ENCODE measurements at places on chromosomes 4 and X. TPM values are rescaled to one million over a fixed set of nuclear protein-coding genes. Genes with fewer than 3 reads are reported as not detected.

The ATP2B3 gene
- 0.01 TPM for polyA plus RNA-seq

DNA sequence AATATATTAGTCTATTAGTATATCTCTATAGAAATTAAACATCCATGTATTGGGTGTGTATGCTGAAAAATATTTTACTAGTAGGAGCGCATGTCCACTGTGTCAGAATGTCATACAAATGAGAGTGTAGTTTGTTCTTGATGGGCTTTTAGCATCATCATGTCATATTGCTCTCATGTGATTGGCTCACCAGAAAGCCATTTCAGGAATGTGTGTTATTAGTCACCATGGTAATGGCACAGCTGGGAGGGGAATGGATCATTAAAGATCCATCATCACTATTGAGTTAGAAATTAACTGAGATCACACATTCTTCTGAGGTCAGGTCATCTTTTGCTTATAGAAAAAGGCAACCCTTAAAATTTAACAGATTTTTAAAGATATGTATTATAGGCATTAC lies 77.3 kb downstream of the PHEX start:
- H3K4me1 ChIP-seq: no peaks in the 10 kb centered on the region
- no peak for DNase-seq
- no peak overlapping the region for H3K4me3 ChIP-seq
- H3K27ac ChIP-seq: no peak overlapping the region

The MXRA5 gene
- polyA plus RNA-seq: not detected

- no peak for DNase-seq
- no peak overlapping the region for H3K4me3 ChIP-seq
- no peak overlapping the region for H3K27ac ChIP-seq
- H3K4me1 ChIP-seq: no peaks in the 10 kb centered on the region
Measured at GRCh38 chr4:125013891-125014290, 300.9 kb upstream of the FAT4 start.

DNA sequence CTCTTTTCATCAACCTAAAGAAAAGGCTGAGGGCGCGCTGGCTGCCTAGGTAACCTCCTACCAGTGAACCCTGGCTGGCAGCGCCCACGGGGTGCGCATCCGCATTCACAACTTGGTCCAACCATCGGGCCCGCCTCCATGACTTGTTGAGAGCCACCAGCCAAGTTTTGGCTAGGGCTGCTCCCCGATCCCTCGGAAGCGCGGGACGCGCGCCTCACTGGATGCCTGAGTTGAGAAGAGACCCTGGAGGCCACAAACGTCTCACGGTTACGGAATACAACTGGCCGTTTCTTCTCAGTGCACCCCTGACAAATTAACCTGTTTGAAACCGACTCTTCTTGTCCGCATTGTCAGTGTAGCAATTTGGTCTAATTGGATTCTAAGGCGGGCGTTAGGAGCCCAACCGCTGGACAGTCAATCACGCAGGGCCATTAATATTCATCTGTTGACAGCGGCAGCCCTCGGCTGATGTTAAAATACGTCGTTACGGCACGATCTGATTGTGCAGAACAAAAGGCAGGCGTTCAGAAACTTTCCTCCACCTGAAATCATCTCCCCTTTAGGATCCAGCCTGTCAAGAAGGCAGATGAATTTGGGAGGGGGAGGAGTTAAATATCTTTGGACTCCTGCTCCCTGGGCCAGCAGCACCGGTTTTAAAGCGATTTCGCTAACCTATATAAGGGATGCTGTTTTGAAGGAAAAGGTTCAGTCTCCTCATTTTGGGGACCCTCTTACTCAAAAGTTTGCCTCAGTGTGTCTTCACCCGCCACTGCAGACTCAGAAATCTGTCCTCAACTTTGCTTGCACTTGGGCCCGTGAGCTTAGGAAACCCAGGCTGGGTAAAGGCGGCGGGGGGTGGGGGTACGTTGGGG lies 1.2 kb downstream of the GPC3 start:
- H3K27me3 ChIP-seq: peaks cover 43% of the 10 kb centered on the region
- DNase-seq: no peak
- peaks cover 4% of the 10 kb centered on the region for H3K4me1 ChIP-seq
- H3K27ac ChIP-seq: no peak overlapping the region
- H3K36me3 ChIP-seq: no peaks in the 10 kb centered on the region

- H3K27ac ChIP-seq: no peak overlapping the region
- H3K4me1 ChIP-seq: no peaks in the 10 kb centered on the region
- DNase-seq: no peak
- no peaks in the 10 kb centered on the region for H3K36me3 ChIP-seq
- no peak overlapping the region for H3K4me3 ChIP-seq
- H3K27me3 ChIP-seq: no peaks in the 10 kb centered on the region
Measured at GRCh38 chrX:110741213-110741796, 54.3 kb downstream of the CHRDL1 start.

DNA sequence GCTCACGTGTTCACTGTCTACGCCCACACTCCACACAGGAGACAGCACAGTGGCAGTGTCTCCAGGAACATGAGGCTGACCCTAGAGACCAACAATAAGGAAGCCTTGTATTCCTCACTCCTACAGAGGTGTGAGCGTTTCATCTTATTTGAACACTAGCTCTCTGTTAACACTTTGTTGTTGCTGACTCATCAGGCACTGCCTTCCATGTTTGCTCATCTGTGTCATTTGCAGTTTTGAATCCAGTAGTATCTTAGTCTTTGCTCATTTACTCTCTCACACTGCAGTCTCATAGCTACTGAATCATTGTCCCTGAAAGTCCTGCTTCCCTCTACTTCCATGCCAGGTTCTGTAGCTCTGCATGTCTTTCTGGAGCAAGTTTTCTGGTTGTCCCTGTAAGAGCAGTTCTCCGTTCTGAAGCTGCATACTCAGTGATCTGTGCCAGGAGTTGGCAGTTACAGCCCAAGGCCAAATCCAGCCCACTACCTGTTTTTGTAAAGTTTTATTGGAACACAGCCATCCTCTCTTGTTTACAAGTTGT lies 80.3 kb upstream of the DCLK2 start:
- H3K4me3 ChIP-seq: no peak overlapping the region
- DNase-seq: no peak
- no peaks in the 10 kb centered on the region for H3K27me3 ChIP-seq
- no peaks in the 10 kb centered on the region for H3K36me3 ChIP-seq
- no peak overlapping the region for H3K27ac ChIP-seq

- no peak for DNase-seq
- H3K4me3 ChIP-seq: no peak overlapping the region
- peaks cover 7% of the 10 kb centered on the region for H3K4me1 ChIP-seq
- H3K36me3 ChIP-seq: no peaks in the 10 kb centered on the region
- no peaks in the 10 kb centered on the region for H3K27me3 ChIP-seq
- H3K27ac ChIP-seq: no peak overlapping the region
Measured at GRCh38 chr4:128516301-128516969, 228.8 kb upstream of the PGRMC2 start.

GRCh38 chrX:103248553-103248952 lies 6.4 kb downstream of the TCEAL8 start:
- no peaks in the 10 kb centered on the region for H3K27me3 ChIP-seq
- no peak overlapping the region for H3K4me3 ChIP-seq
- H3K36me3 ChIP-seq: no peaks in the 10 kb centered on the region

DNA sequence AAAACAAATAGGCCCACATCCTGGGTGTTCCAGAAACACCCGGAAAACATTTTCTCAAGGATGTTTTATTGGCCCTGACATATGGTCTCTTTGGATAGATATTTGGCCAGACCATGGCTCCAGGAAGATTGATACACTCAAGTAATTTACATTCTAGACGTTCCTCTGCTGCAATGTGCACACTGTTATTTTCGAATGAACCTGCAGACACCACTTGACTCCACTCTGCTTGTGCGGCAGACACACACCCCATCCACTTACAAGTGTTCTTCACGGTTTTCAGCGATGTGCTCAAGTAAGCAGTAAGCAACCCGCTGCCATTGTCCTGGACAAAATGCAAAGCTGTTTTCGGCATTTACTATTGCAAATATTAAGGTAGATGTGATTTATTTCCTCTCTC lies 12.0 kb upstream of the GPM6A start:
- H3K27ac ChIP-seq: no peak overlapping the region
- H3K36me3 ChIP-seq: no peaks in the 10 kb centered on the region
- no peaks in the 10 kb centered on the region for H3K27me3 ChIP-seq
- no peaks in the 10 kb centered on the region for H3K4me1 ChIP-seq
- DNase-seq: no peak
- no peak overlapping the region for H3K4me3 ChIP-seq

The PCDH19 gene
- polyA plus RNA-seq: not detected

The RNF175 gene
- polyA plus RNA-seq: 0.56 TPM

GRCh38 chr4:151039733-151040132 lies 24.6 kb upstream of the LRBA start:
- H3K4me3 ChIP-seq: no peak overlapping the region
- H3K4me1 ChIP-seq: no peaks in the 10 kb centered on the region
- DNase-seq: no peak

DNA sequence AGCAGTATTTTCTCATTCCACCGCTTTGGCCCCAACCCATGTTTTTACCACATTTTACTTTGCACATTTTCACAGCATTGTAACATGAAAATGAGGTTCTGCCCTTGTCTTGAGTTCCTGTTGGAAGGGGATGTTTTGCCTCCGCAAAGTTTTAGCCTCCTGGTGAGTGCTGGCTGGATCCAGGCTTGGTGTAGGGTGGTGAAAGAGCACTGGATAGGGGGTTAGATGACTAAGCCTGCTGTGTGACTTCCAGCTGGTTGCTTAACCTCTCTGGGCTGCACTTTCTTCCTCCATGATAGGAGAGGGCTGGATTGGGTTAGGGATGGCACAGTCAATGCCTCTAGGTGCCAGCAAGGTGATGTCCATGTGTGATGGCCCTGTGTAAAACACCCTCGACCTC lies 28.9 kb downstream of the CYTL1 start:
- H3K27ac ChIP-seq: no peak overlapping the region
- H3K36me3 ChIP-seq: no peaks in the 10 kb centered on the region
- no peaks in the 10 kb centered on the region for H3K27me3 ChIP-seq
- no peak overlapping the region for H3K4me3 ChIP-seq

- H3K27ac ChIP-seq: peak overlapping the region; percentile 83
- no peaks in the 10 kb centered on the region for H3K36me3 ChIP-seq
Measured at GRCh38 chr4:122584519-122584918, 36.3 kb downstream of the IL21 start.

GRCh38 chr4:93199492-93199891 lies 629.1 kb upstream of the ATOH1 start:
- no peak overlapping the region for H3K4me3 ChIP-seq
- no peaks in the 10 kb centered on the region for H3K27me3 ChIP-seq
- H3K27ac ChIP-seq: no peak overlapping the region
- no peaks in the 10 kb centered on the region for H3K36me3 ChIP-seq

The ADAM29 gene
- not detected for polyA plus RNA-seq

DNA sequence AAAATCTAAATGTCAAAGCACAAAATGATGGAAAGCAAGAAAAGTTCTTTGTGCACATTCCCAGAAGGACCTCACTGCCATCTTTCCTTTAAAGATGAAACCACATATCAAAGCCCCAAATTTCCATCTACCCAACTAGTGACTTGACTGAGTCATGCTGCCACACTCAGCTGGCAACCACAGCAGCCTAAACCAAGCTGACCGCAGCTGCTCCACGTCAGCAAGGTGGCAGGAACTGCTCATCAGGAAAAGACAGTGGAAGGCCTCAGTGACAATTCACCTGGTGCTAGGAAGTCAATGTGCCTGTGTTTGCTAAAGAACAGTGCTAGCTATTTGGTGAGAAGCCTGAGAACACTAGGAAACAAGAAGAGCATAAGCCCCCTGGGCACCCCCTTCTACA lies 26.1 kb downstream of the ACOX3 start:
- no peaks in the 10 kb centered on the region for H3K27me3 ChIP-seq
- no peak overlapping the region for H3K27ac ChIP-seq
- H3K4me3 ChIP-seq: no peak overlapping the region
- peaks cover 36% of the 10 kb centered on the region for H3K36me3 ChIP-seq
- peaks cover 25% of the 10 kb centered on the region for H3K4me1 ChIP-seq

- no peak overlapping the region for H3K4me3 ChIP-seq
- H3K36me3 ChIP-seq: no peaks in the 10 kb centered on the region
- H3K4me1 ChIP-seq: peaks cover 5% of the 10 kb centered on the region
- no peak overlapping the region for H3K27ac ChIP-seq
- peaks cover 5% of the 10 kb centered on the region for H3K27me3 ChIP-seq
- DNase-seq: peak; percentile 62
Measured at GRCh38 chrX:38618180-38618579, 56.8 kb downstream of the TSPAN7 start.

The NSUN7 gene
- 0.62 TPM for polyA plus RNA-seq

DNA sequence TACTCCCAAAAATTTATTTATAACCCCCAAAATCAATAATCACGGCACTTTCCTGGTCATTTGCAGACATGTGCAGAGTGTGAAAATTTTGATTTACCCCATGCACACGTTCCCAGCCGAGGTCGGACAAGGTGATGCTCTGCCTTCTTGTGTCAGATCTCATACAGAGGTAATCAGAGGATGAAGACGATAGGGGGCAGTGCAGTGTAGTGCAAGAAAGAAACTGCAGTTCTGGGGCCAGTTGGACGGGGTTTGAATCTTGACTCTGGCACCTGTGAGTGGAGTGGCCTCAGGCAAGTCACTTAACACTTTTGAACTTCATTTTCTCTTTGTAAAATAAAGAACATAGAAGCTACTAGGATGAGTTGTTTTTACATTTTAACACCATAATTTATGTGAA lies 88.4 kb downstream of the FRMPD3 start:
- H3K36me3 ChIP-seq: no peaks in the 10 kb centered on the region
- no peak for DNase-seq
- H3K27me3 ChIP-seq: no peaks in the 10 kb centered on the region
- no peaks in the 10 kb centered on the region for H3K4me1 ChIP-seq
- H3K4me3 ChIP-seq: no peak overlapping the region

The RHOXF2 gene
- not detected for polyA plus RNA-seq

DNA sequence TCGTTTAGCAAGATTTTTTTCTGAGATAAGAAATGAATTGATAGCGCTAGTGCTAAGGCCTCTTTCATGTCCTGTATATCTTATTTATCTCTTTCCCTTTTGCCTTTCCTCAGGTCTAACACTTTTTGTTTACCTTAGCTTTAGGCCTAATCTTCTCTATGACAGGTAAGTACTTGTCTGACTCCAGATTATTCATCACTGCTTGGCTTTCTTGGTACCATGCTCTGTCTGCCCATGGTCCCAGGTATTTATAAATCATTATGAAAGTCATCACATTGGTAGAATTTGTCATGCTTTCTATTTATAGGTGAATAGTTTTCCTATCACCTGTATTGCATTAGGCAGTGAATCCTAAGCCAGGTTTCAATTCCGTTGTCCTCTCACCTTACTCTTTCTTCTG lies 99.5 kb upstream of the CTSO start:
- DNase-seq: no peak
- no peaks in the 10 kb centered on the region for H3K4me1 ChIP-seq
- no peak overlapping the region for H3K4me3 ChIP-seq
- no peak overlapping the region for H3K27ac ChIP-seq

The MCUB gene
- polyA plus RNA-seq: 117 TPM

DNA sequence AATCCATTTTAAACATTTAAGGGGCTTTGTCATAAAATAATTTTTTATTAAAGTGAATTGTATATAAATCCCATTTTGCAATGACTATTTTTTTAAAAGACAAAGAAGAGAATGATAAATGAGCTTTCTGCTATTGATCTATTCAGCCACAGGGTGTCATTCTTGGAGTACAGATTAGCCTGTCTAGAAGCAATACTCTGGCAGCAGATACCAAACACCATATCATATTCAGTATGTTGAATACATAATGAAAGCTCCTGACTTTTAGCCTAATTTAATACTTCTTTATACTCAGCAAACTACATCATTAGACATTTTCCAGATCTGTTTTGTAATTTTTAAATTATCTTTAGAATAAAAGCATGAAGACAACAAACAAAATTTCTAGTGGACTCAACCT lies 496.3 kb downstream of the PDGFC start:
- H3K36me3 ChIP-seq: no peaks in the 10 kb centered on the region
- H3K4me3 ChIP-seq: no peak overlapping the region
- no peaks in the 10 kb centered on the region for H3K27me3 ChIP-seq
- H3K4me1 ChIP-seq: no peaks in the 10 kb centered on the region
- H3K27ac ChIP-seq: no peak overlapping the region
- peak; percentile 38 for DNase-seq

All from CD14-positive monocyte (primary cell).